ENCODE measurements at places on chromosomes 6 and 20. TPM values are rescaled to one million over a fixed set of nuclear protein-coding genes. Genes with fewer than 3 reads are reported as not detected.

The WDR27 gene
- 6.8 TPM for polyA plus RNA-seq

The ALDH8A1 gene
- 0.20 TPM for polyA plus RNA-seq

- H3K4me1 ChIP-seq = no peaks in the 10 kb centered on the region
- H3K27me3 ChIP-seq = no peaks in the 10 kb centered on the region
- no peak for DNase-seq
- no peak overlapping the region for H3K4me3 ChIP-seq
- no peak overlapping the region for H3K27ac ChIP-seq
Observed at GRCh38 chr6:14283600-14284235, 166.1 kb downstream of the CD83 start.

The LRRN4 gene
- not detected for polyA plus RNA-seq

DNA sequence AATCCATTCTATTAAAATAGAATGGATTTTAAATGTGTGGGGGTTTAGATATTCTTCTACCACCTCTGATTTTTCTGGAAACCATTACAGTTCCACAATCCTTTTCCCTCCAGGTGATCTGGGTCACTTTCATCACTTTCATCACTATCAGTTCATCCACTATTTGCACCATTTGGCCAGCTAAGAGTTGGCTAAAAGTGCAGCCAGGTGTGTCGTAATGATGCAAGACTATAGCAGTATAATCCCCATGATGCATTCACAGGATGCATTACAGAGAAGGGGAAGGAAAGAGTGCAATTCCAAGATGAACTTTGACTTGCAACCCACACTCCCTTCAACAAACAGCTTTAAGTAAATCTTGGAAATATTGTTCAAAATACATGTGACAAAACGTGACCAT is 4.9 kb downstream of the FUCA2 start:
- no peak overlapping the region for H3K27ac ChIP-seq
- H3K4me1 ChIP-seq = no peaks in the 10 kb centered on the region
- H3K36me3 ChIP-seq = no peaks in the 10 kb centered on the region
- H3K4me3 ChIP-seq = no peak overlapping the region
- no peaks in the 10 kb centered on the region for H3K27me3 ChIP-seq
- DNase-seq = no peak

The RAET1G gene
- not detected for polyA plus RNA-seq

GRCh38 chr6:6317825-6318733 is 2.4 kb downstream of the F13A1 start:
- H3K36me3 ChIP-seq = no peaks in the 10 kb centered on the region
- no peak for DNase-seq
- H3K4me1 ChIP-seq = no peaks in the 10 kb centered on the region
- no peak overlapping the region for H3K27ac ChIP-seq
- H3K27me3 ChIP-seq = peaks cover 3% of the 10 kb centered on the region

The STMN3 gene
- polyA plus RNA-seq = 33.5 TPM

The PSORS1C1 gene
- polyA plus RNA-seq = not detected

DNA sequence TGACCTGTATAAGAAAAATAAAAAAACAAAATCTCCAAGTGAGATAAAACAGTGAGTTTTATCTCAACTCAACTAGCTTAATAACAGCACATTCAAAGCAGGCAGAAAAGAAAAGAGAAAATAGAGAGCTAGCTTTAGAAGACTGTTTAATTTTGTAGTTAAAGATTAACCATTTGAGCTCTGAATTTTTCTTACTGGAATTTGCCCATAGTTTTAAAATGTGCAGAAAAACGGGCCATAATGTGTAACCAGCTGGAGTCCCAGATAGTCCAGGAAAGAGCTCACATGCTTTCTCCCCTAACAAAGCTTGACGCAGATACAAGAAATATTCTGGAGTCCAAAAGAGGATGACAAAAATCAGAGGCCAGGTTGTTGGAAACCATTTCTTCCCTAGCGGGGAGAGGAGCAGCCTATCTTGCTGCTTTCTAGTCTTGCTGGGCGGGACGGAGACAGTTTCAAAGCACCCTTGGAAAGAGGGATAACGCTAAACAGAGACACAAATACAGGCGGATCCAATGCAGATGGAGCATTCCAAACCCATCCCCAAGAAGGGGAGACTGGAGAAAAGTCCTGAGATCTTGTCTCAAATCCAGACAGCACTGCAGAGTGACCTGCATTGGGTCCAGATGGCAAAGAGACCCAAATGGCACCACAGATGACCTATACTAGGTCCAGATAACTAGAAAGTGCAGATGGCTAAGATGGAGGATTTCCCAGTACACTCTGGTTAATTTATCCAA is 16.1 kb downstream of the TTK start:
- H3K4me3 ChIP-seq = no peak overlapping the region
- H3K27ac ChIP-seq = no peak overlapping the region
- H3K36me3 ChIP-seq = no peaks in the 10 kb centered on the region
- H3K4me1 ChIP-seq = no peaks in the 10 kb centered on the region
- DNase-seq = no peak

- H3K4me1 ChIP-seq = no peaks in the 10 kb centered on the region
- H3K27me3 ChIP-seq = no peaks in the 10 kb centered on the region
- DNase-seq = no peak
- H3K36me3 ChIP-seq = no peaks in the 10 kb centered on the region
Observed at GRCh38 chr6:54907355-54907754, 60.8 kb downstream of the FAM83B start.

The CLIC5 gene
- 0.45 TPM for polyA plus RNA-seq

DNA sequence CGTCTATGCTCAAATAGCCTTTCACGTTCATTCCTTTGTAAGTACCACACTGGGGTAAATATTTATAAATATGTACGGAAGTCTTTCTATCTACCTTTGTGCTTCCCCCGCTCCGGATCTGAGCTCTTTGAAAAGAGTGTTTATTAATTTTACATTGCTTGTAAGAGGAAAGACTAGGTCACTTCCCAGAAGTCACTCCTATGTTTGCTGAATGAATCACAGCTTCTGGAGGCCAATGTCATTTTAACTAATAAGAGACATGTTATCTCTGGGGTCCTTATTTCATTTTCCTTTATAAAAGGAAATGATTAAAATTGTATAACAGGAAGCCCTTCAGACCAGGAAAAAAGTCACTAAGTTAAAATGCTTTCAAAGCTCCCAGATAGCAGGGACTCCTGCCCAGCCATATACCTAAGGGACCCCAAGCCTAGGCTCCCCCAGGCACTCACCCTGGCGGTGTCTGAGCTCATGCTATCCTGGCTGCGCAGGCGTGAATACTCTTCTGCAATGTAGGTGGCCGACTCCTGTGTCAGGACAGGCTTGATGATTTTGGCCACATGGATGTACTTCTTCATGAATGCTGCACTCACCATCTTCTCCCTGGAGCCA is 12.6 kb downstream of the MCM3 start:
- H3K27ac ChIP-seq = no peak overlapping the region
- no peaks in the 10 kb centered on the region for H3K4me1 ChIP-seq
- peaks cover 6% of the 10 kb centered on the region for H3K36me3 ChIP-seq
- no peak overlapping the region for H3K4me3 ChIP-seq
- no peak for DNase-seq
- no peaks in the 10 kb centered on the region for H3K27me3 ChIP-seq

DNA sequence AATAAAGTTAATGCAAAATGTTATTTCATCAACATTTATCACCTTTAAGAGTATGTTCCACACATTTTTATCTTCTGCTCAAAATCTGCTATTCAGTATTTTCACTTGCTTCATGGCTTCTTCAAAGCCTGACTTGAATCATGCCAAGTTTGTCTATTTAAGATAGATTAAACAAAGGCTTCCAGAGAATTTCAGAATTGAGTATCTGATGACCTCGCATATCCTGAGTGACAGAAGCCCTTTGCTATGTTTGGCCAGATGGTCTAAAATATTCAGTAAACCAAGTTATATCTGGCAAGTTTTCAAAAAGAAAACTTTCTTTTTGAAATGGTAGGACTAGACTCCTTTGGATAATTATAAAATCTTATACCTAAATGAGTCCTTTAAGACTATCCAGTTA is 348.9 kb upstream of the KCNQ5 start:
- H3K36me3 ChIP-seq = no peaks in the 10 kb centered on the region
- H3K4me1 ChIP-seq = no peaks in the 10 kb centered on the region
- H3K27ac ChIP-seq = no peak overlapping the region

DNA sequence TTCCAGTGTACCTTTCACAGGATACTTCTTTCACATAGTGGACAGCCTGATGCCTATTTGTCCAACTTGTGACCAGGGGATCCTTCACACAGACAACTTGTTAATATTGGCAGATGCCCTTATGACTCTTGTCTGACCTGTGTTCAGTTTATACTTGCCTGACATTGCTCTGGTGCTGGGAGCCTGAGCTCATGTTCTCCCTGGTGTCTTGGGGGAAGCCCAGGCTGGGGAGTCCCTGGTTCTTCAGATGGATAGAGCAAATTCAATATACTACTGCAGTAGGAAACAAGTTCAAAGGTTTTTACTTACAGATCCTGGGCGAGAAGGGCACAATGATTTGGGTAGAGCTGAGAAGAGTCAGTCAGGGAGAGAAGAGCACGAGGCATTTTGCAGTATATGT is 76.1 kb downstream of the NKAIN2 start:
- no peaks in the 10 kb centered on the region for H3K27me3 ChIP-seq
- no peaks in the 10 kb centered on the region for H3K36me3 ChIP-seq
- H3K4me1 ChIP-seq = no peaks in the 10 kb centered on the region
- no peak overlapping the region for H3K27ac ChIP-seq

- H3K4me3 ChIP-seq = no peak overlapping the region
- no peaks in the 10 kb centered on the region for H3K36me3 ChIP-seq
- H3K4me1 ChIP-seq = no peaks in the 10 kb centered on the region
- no peak overlapping the region for H3K27ac ChIP-seq
- no peaks in the 10 kb centered on the region for H3K27me3 ChIP-seq
- DNase-seq = no peak
Observed at GRCh38 chr6:66623050-66623449, 916.0 kb upstream of the EYS start.

Data from naive thymus-derived CD4-positive, alpha-beta T cell (primary cell).